ENCODE measurements at places on chromosomes 11 and 22.

DNA sequence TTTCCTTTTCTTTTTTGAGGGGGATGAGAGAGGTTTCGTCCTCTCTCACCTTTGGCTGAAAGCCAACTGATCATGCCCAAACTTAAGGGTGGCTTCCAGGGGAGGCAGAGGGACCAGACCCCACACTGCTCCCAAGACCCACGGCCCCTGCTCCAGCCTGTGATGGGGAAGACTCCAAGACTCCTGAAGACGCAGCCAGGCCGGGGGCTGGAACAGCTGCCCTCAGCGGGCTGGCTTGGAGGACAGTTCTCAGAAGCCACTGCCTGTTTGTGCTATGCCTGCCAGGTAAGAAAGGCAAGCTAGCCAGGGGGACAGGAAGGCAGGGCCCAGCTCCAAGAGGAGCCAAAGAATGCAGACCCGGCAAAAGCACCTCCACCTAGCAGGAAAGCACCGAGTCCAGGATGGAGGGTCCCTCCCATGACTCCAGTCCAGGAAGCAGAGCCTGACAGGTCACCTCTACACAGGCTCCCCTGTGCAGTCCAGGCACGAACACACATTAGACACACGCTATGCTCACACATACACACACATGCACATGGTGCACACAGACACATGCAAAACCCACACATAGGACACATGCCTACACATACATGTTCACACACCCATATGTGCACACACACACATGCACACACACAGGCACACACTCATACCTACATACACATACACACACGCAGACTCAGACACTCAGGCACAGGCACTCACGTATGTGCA, 31.3 kb downstream of the GNB1L start:
- H3K4me3 ChIP-seq: no peak overlapping the region
- no peak overlapping the region for H3K27ac ChIP-seq
- no peaks in the 10 kb centered on the region for H3K36me3 ChIP-seq
- no peaks in the 10 kb centered on the region for H3K4me1 ChIP-seq
- H3K27me3 ChIP-seq: no peaks in the 10 kb centered on the region

DNA sequence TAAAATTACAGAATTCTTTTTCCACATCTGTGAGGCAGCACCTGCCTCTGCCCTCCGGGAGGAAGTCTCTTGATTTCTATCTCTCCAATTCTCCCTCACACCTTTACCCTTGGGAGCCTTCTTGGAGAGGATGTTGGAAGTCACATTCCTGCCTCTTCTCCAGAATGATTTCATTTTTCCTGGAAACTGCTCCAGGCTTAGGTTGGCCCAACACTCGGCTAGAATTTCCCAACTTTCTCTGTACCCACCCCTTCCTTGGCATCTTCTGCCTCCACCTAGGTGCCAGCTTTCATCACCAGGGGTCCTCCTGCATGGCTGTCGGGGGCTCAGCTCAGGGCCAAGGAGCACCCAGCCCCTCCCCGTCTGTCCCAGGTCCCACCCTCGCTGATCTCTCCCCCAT, 43.2 kb downstream of the SLCO2B1 start:
- H3K27me3 ChIP-seq: peaks cover 66% of the 10 kb centered on the region
- no peak for DNase-seq
- H3K4me1 ChIP-seq: no peaks in the 10 kb centered on the region
- H3K27ac ChIP-seq: no peak overlapping the region
- H3K4me3 ChIP-seq: no peak overlapping the region

GRCh38 chr11:62876712-62877111, 4.0 kb upstream of the SLC3A2 start:
- H3K27ac ChIP-seq: no peak overlapping the region
- peaks cover under 1% of the 10 kb centered on the region for H3K36me3 ChIP-seq
- peaks cover 13% of the 10 kb centered on the region for H3K4me1 ChIP-seq
- H3K27me3 ChIP-seq: no peaks in the 10 kb centered on the region

DNA sequence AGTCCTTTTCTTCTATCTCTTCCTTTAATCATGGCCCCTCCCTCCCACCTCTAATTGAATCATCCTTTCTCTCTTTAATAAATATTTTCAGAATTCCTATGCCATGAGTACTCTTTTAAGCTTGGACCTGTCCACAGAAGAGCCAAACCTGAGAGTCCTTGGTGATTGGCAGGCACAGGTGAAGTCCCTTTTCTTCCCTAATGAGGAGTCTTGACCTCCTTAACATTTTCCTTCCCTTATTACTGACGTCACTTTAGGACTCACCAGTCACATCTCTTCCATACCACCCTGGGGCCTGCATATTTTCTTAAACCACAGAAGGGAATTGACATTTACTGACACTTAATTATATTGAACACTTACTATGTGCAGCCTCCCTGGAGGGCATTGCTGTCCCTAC, 41.0 kb upstream of the RASSF10 start:
- H3K4me1 ChIP-seq: no peaks in the 10 kb centered on the region
- H3K27ac ChIP-seq: no peak overlapping the region
- no peak for DNase-seq
- peaks cover 36% of the 10 kb centered on the region for H3K27me3 ChIP-seq
- H3K4me3 ChIP-seq: no peak overlapping the region

DNA sequence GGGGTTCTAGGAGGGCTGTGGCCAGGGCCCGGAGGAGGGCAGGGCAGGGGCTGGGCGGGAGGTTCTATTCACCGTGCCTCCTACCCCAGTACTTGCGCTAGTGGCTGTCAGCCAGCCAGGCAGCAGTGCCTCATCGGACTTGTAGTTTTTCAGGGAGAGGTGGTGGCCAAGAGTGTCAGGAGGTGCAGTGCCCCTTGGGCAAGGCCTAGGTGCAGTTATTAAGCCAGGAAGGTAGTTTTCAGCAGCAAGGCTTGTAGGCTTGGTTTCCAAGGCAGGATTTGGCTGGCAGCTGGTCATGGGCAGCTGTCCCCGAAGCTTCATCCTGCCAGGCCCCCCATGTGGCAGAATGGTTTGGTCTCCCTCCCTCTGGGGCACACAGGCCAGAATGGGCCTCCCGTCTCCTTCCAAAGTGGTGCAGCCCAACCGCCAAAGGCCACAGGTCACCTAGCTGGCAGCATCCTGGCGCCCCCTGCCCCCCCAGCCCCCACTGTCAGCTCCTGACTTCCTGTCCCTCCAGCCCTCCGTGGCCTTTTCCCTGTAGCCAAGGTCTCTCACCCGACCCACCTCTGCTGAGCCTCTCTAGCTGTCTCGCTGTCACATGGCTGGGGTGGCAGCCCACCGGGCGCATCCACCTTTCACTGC, 8.5 kb downstream of the CCDC88B start:
- H3K36me3 ChIP-seq: no peaks in the 10 kb centered on the region
- H3K4me1 ChIP-seq: no peaks in the 10 kb centered on the region
- no peak overlapping the region for H3K27ac ChIP-seq
- H3K4me3 ChIP-seq: no peak overlapping the region
- no peak for DNase-seq
- H3K27me3 ChIP-seq: peaks cover 2% of the 10 kb centered on the region

GRCh38 chr22:28464127-28464526, 215.5 kb downstream of the TTC28 start:
- no peaks in the 10 kb centered on the region for H3K27me3 ChIP-seq
- no peaks in the 10 kb centered on the region for H3K4me1 ChIP-seq
- H3K27ac ChIP-seq: no peak overlapping the region
- no peak for DNase-seq

DNA sequence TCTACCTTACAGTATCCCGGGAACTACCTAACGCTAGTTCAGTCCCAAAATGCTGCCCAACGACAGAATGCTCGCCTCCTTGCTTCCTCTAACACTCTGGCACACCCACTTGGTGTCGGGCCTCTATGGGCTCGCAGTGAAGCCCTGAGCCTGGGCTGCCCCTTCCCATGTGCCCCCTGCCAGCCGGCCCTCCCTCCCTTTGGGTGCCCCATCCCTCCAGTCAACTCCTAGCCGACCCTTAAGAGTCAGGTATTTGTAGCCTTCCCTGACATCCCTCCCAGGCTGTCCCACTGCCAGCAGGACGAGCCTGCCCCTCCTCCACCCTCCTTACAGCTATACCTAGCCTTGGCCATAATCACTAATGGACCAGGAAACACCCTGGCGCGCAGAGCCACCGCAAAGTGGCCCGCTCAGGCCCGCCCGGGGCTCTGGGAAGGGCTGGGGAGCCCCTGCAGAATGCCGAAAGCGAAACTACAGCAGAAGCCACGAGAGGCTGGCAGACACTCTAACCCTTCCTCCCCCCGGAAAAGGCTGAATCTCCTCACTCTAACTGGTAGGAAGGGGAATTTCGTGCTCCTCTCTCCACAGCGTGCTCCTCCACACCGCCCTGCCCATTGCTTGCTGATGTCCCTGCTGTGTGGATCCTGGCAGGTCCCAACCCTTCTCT, 8.2 kb downstream of the CBX7 start:
- H3K27ac ChIP-seq: no peak overlapping the region
- peak; percentile 30 for DNase-seq
- peak overlapping the region; percentile 99 for H3K4me3 ChIP-seq
- H3K36me3 ChIP-seq: 0 out of 2 replicates have a peak, but pooled peaks cover 2% of the 10 kb centered on the region
- H3K4me1 ChIP-seq: peaks cover 7% of the 10 kb centered on the region

DNA sequence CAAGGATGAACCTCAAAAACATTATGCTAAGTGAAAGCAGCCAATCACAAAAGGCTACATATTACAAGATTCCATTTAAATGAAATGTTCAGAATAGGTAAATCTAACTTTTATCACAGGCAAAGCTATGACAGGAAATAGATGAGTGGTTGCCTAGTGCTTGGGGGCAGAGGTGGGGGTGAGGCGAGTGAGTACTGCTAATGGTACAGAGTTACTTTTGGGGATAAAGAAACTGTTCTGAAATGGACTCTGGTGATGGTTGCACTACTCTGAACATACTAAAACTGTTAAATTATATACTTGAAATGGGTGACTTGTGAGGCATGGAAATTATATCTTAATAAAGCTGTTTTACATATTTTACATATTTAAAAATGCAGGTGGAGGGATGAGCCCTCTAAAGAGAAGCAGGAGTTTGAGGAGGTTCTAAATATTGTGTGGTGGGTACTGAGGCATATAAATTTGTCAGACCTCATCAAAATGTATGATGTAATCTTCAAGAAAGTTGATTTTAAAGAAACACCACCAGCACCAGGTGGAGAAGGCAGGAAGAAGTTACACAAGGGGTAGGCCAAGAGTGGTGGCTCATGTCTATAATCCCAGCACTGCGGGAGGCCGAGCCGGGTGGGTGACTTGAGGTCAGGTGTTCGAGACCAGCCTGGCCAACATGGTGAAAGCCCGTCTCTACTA, 3.6 kb downstream of the SLC43A1 start:
- no peak overlapping the region for H3K4me3 ChIP-seq
- no peaks in the 10 kb centered on the region for H3K4me1 ChIP-seq
- H3K27me3 ChIP-seq: no peaks in the 10 kb centered on the region
- H3K27ac ChIP-seq: no peak overlapping the region
- DNase-seq: no peak

- no peak for DNase-seq
- no peak overlapping the region for H3K4me3 ChIP-seq
- H3K27me3 ChIP-seq: no peaks in the 10 kb centered on the region
- no peaks in the 10 kb centered on the region for H3K4me1 ChIP-seq
- H3K27ac ChIP-seq: no peak overlapping the region
- no peaks in the 10 kb centered on the region for H3K36me3 ChIP-seq
Measured at GRCh38 chr11:80925321-80925720, 1484.5 kb upstream of the TENM4 start.

- no peak for DNase-seq
- no peaks in the 10 kb centered on the region for H3K36me3 ChIP-seq
- no peak overlapping the region for H3K27ac ChIP-seq
- H3K4me3 ChIP-seq: no peak overlapping the region
- no peaks in the 10 kb centered on the region for H3K4me1 ChIP-seq
Measured at GRCh38 chr11:116225236-116225635, 547.6 kb downstream of the BUD13 start.

DNA sequence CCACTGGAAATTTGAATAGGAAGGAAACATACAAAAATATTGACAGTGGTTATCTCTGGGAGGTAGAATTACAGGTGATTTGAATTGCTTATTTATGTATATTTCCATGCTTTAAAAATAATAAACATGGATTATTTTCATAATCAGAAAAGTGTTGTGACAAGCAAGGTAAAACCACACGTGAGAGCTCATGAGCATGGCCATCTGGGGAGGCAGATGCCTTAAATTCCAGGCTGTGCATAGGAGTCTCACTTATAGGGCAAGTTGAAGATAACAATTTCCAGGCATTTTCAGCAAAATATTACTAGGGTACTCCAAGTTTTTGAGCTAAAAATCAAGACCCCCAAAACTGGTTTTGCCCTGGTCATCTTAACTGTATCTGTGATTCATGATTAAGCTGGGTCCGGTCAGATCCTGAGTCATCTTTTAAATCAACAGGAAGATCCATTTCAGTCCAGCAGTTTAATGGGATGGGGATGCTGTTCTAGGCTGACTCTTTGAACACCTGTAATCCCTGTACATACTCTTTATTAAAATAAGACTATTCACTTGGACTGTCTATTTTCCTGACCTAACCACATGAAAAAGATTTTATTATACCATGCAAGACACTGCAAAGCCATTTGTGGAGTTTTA, 115.8 kb upstream of the NARS2 start:
- peaks cover 5% of the 10 kb centered on the region for H3K36me3 ChIP-seq
- no peak overlapping the region for H3K27ac ChIP-seq
- H3K4me1 ChIP-seq: peaks cover 3% of the 10 kb centered on the region
- no peak overlapping the region for H3K4me3 ChIP-seq
- DNase-seq: peak; percentile 59
- no peaks in the 10 kb centered on the region for H3K27me3 ChIP-seq

GRCh38 chr11:113724778-113725177, 18.7 kb upstream of the TMPRSS5 start:
- H3K27ac ChIP-seq: no peak overlapping the region
- H3K36me3 ChIP-seq: no peaks in the 10 kb centered on the region
- no peak overlapping the region for H3K4me3 ChIP-seq
- DNase-seq: no peak

GRCh38 chr11:129346916-129347315, 28.7 kb upstream of the BARX2 start:
- no peak overlapping the region for H3K27ac ChIP-seq
- H3K4me1 ChIP-seq: no peaks in the 10 kb centered on the region
- no peak for DNase-seq
- no peak overlapping the region for H3K4me3 ChIP-seq
- no peaks in the 10 kb centered on the region for H3K36me3 ChIP-seq

GRCh38 chr11:32833921-32834320, 4.2 kb downstream of the PRRG4 start:
- H3K4me3 ChIP-seq: no peak overlapping the region
- DNase-seq: no peak
- peaks cover 38% of the 10 kb centered on the region for H3K27me3 ChIP-seq
- peaks cover 4% of the 10 kb centered on the region for H3K4me1 ChIP-seq
- H3K36me3 ChIP-seq: no peaks in the 10 kb centered on the region

- peak; percentile 55 for DNase-seq
- no peak overlapping the region for H3K4me3 ChIP-seq
- H3K36me3 ChIP-seq: peaks cover 18% of the 10 kb centered on the region
- no peaks in the 10 kb centered on the region for H3K27me3 ChIP-seq
- no peak overlapping the region for H3K27ac ChIP-seq
Measured at GRCh38 chr22:19325296-19325948, 33.9 kb upstream of the CLTCL1 start.

GRCh38 chr11:128472128-128473089, 114.9 kb downstream of the ETS1 start:
- no peaks in the 10 kb centered on the region for H3K27me3 ChIP-seq
- H3K36me3 ChIP-seq: peaks cover 29% of the 10 kb centered on the region
- no peak overlapping the region for H3K4me3 ChIP-seq
- peaks cover 33% of the 10 kb centered on the region for H3K4me1 ChIP-seq

Data from IMR-90 (cell line).